ENCODE measurements at places on chromosomes 7 and 10.
A peak's percentile ranks its signal among the peaks of the same experiment; 100 is the strongest.

DNA sequence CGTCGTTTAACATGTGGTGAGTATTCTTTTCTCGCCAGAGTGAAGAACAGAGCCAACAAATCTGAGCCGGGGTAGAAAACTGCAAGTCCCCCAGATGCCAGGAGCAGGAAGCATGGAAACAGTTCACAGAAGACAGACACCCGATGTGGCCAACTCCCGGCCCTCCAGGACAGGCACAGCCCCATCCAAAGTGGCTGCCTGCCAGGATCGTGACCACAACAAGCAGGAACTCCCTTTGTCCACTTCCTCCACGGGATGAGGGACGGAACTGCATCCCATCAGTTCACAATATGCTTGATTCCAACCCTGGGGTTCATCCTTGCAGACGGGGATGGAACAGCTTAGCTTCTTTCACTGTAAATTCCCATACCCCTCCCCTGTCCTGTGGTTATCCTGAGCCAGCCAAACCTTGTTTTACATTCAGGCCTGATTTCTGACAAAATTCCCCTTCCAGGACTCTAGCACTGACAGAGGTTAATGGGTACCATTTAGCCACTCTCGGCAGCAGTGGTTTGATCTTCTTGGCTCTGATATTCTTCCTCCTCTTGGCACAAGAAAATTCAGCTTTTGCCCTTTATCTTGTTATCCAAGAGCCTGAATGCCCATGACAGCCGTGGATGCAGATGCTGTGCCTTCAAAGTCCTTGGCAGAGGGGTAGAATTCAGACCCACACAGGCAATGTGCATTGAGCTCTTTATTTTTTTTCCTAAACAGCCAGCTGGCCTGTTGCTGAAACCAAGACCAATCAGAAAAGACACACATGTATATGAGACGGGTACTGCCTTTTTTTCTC lies 105.5 kb upstream of the FAM204A start:
- no peak for DNase-seq

DNA sequence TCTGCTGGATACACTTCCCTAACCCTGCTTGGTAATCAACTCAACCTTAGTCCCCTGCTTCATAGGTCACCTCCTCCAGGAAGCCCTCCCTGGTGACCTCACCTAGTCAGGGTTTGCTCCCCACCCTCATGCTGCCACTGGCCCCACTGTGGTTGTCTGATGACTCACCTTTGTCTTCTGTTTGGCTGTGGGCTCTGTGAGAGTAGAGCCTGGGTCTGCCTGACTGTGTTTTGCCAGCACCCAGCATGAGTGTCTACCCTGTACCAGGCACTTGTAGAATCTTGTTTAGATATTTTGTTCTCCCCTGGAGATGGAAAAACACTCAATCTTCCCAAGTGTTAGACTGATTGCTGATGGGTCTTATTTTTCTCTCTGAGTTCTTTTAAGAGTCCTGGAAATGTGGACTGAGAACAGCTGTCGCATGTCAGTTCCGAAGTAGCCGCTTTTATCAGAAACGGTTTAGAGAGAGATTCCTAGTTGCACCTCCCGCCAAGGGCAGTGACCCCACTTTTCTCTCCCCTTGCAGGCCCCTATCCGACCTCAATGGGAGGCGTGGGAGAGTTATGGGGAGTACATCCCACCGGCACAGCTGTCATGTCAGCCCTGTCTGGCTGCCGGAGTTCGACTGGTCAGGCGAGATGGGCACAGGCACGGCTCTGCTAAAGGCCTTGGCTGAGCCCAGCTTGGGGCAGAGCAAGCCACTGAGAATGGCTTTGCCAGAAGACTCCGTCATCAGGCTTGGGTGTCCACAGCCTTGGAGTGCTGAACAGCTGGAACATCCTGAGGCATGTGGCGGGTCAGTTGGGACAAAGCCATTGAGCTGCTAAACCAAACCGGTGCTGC lies 134.3 kb downstream of the GRK5 start:
- no peak for DNase-seq

DNA sequence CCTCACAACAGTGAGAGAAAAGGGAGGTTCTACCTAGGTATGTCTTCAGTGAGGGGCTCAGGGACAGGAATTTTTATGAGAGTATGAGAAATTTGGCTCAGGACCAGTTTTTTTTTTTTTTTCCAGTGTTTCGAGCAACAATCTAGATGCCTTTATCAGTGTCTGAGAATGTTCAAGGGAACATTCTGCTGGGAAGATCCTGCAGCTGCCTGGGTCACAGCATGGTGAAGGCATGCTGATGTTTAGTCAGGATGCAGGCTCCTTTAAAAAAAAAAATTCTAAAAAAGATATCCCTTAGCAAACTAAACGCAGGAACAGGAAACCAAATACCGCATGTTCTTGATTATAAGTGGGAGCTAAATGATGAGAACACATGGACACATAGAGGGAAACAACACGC lies 31.0 kb downstream of the SBDS start:
- no peak for DNase-seq

GRCh38 chr7:151179946-151180345 lies 7.1 kb downstream of the ASB10 start:
- DNase-seq, result no peak

- DNase-seq, result no peak
These were observed 29.7 kb downstream of the HOXA1 start for GRCh38 chr7:27066148-27066547.

GRCh38 chr7:16543456-16543855 lies 16.8 kb downstream of the LRRC72 start:
- no peak for DNase-seq

DNA sequence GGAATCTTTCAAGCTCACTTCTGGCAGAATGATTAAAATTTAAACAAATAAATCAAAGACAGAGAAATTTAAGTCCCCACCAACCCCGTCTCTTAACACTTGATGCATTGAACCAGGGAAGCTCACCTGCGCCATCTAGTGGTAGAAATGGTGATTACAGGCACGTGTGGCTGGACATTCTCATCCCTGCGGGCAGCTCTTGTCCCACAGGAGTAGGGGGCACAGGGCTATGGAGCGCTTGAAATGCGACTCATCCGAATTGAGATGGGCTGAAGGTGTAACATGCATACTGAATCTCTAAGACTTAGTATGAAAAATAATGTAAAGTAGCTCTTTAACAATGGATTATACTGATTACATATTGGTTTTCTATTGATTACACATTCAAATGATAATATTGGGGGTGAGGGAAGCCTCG lies 24.8 kb upstream of the SLIT1 start:
- DNase-seq, result peak; percentile 56

DNA sequence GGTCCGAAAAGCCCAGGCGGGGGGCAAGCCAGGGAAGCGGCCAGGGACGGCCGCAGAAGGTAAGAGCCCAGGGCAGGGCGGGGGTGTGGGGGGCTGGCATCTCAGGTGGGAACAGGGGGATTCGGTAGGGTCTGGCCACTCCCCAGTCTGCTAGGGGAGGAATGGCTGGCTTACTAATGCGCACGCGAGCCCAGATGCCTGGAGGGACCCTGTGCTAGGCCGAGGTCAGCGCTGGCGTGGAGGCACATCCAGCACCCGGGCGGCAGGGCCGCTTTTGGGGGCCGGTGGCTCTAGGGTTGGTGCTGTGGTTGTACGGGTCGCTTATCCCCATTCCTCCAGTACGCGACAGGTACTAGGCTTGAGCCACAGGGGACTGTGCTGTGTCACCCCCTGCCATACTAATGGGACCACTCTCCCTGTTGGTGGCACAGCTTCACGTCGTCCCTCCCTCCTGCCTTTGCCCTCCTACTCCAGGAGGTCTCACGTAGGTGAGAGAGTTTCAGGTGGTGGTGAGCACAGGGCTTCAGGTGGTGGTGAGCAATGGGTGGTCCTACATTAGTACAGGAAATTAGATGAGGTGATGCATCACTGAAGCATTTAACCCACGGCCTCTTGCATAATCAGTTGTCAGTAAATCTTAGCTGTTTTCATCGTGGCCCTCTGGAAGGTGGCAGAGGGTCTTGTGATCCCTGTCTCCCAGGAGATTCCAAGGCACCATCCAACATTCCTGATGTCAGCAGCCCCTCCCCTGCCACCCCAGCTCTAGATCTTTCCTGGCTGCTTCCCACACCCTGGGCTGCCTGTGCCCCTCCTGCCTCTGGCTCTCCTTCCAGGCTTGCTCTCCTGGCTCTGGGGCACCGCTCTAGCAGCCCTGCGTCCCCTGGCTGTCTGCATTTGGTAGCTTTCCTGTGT lies 971 bp downstream of the AEBP1 start:
- DNase-seq, result no peak

- DNase-seq, result no peak
These were observed 36.6 kb downstream of the SBDS start for GRCh38 chr7:66958538-66959350.

GRCh38 chr10:110739811-110740271 lies 95.7 kb downstream of the RBM20 start:
- DNase-seq, result no peak

DNA sequence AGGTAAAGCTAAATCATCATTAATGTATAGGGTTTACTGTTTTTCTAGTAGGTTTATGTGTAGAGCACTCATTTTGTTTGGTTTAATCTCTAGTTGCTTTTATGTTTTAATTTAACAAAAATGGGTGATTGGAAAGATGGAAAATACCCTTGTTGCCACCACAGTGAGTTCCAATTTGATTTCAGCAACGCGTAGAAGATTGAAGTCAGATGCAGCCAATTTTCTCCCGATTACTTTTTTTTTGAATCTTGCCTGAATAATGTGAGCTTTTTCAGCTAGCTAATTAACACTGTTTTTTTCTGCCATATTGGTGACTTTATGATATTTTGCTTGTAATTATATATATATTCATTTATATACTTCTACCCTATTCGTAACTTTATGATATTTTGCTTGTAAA lies 293.8 kb downstream of the SDK1 start:
- DNase-seq, result no peak

GRCh38 chr7:91683823-91684222 lies 196.7 kb downstream of the MTERF1 start:
- DNase-seq, result peak; percentile 78

DNA sequence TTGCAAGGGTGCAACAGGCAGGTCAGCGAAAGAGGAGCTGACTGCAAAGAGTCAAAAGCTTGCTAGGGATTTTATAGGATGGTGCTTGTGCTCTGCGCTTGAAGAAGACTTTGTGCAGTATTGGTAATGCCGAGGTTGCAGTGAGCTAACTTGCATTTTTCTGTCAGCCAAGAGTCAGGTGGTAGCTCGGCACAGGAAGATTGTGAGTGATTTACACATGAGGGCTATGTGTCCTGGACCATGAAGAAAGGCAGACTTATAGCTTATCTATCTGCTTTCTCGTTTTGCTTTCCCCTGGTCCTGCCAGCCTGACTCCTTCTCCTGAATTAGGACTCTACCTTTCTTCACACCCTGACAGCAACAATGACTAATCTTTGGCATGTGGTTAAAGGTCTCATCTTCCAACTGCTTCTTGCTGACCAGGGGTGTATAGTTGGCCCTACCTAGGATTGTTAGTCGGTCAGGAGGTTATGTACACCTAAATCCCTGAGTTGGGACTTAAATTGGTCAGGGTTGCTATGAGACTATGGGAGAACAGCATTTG lies 4.1 kb upstream of the SYPL1 start:
- DNase-seq, result no peak

DNA sequence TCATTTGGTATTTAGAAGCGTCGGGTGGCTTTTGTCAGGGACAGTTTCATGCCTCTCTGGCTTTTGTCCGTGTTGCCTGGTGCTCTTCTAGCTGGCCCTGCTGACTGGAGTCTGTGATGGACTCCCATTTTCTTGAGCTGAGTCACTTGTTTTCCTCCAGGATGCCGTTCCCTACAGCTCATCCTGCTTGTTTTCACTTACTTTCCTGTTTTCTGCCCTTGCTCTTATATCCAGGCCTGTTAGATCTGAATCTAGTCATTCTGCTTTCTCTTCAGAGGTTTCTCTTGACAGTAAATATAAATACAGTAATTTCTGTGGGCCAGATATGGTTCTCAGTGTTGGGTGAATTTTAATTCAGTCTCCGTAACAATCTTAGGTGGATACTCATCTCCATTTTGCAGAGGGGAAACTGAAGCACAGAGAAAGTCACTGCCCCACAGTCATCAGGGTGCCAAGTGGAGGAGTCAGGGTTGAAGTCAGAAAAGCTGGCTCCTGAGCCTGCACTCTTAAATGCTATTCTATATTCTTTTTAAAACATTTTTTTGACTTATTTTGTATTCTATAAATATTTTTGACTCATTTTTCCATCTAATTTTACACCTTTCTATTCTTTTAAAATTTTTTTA lies 85.4 kb downstream of the CCNY start:
- no peak for DNase-seq

DNA sequence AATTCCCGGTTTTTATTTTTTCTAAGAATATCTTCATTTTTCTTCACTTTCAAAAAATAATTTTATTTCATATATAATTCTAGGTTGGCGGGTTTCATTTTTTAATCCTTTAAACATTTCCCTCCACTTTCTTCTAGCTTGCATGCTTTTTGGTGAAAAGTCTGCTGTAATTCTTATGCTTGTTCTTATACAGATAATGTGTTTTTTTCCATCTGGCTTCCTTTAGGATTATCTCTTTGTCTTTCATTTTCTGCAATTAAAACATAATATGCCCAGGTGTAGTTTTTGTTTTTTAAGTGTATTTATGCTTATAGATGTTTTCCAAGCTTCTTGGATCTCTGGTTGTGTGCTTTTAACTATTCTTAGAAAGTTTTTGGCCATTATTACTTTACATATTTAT lies 341.3 kb upstream of the SEMA3C start:
- no peak for DNase-seq

- DNase-seq, result no peak
These were observed 17.8 kb downstream of the LRRC27 start for GRCh38 chr10:132349766-132350165.

GRCh38 chr7:33666531-33666930 lies 238.8 kb upstream of the BMPER start:
- DNase-seq, result no peak

GRCh38 chr7:10662491-10662890 lies 311.2 kb upstream of the PHF14 start:
- DNase-seq, result no peak

Data from NCI-H524 (cell line).